ENCODE measurements at places on chromosomes 4 and X.

- no peak overlapping the region for H3K27ac ChIP-seq
- H3K4me1 ChIP-seq, result no peaks in the 10 kb centered on the region
- no peaks in the 10 kb centered on the region for H3K27me3 ChIP-seq
Measured at GRCh38 chr4:6367371-6367851, 97.8 kb downstream of the WFS1 start.

- peaks cover 13% of the 10 kb centered on the region for H3K4me1 ChIP-seq
- DNase-seq, result no peak
- H3K4me3 ChIP-seq, result no peak overlapping the region
- no peaks in the 10 kb centered on the region for H3K27me3 ChIP-seq
- no peak overlapping the region for H3K27ac ChIP-seq
Measured at GRCh38 chr4:113684534-113685091, 76.9 kb downstream of the CAMK2D start.

DNA sequence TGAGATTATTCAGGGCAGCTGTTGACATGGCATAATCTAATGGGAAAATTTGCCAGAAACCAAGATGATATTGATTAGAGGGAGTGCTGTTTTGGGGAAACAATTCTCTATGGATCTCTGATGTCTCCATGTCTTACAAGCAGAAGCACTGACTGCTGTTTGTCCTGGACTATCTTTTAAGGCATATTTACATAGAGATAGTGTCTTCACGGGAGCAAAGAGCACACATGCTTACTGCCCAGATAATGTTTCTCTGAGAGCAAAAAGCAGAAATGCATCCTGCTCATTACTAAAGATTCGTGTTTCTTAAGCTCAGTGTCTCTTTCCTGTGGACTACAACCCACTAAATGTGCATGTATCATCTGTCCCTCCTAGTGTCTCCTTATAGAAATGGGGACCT lies 41.3 kb upstream of the GLRA3 start:
- H3K4me1 ChIP-seq, result no peaks in the 10 kb centered on the region
- no peaks in the 10 kb centered on the region for H3K27me3 ChIP-seq
- H3K4me3 ChIP-seq, result no peak overlapping the region
- H3K36me3 ChIP-seq, result no peaks in the 10 kb centered on the region

- H3K36me3 ChIP-seq, result no peaks in the 10 kb centered on the region
- DNase-seq, result no peak
- no peak overlapping the region for H3K27ac ChIP-seq
- H3K4me3 ChIP-seq, result no peak overlapping the region
- H3K4me1 ChIP-seq, result no peaks in the 10 kb centered on the region
Measured at GRCh38 chr4:120218981-120219380, 152.3 kb upstream of the MAD2L1 start.

GRCh38 chrX:7389576-7389975 lies 241.6 kb upstream of the PUDP start:
- H3K36me3 ChIP-seq, result no peaks in the 10 kb centered on the region
- no peak overlapping the region for H3K4me3 ChIP-seq
- no peaks in the 10 kb centered on the region for H3K27me3 ChIP-seq
- DNase-seq, result no peak
- no peaks in the 10 kb centered on the region for H3K4me1 ChIP-seq

DNA sequence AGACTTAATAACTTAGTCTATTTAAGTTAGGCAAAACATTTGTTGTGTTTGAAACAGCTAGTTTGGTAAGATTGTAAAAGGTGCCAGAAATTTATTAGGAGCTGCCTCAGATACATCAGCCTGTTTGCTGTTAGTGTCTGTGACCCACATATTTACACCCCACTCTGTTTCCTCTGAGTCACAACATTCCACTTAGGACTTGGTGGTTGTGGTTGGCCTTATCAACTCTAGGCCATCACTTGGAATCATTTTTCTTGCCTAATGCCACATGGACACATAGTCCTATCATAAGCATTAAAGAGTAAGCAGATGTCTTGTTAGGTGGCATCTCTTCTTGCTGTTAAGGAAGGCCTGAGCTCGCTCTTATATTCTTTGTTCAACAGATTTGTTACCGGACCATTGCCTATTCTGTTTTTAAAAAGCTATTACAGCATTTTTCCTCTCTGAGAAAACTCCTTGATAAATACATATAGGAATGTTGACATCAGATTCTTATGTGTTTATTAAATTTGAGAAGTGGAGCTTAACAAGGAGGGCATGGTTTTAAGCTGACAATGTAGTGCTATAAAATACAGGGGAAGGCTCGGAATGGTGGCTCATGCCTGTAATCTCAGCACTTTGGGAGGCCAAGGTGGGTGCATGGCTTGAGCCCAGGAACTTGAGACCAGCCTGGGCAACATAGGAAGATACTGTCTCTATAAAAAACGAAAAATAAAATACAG lies 51.2 kb upstream of the PGRMC2 start:
- no peak overlapping the region for H3K4me3 ChIP-seq
- no peak overlapping the region for H3K27ac ChIP-seq
- H3K27me3 ChIP-seq, result no peaks in the 10 kb centered on the region

DNA sequence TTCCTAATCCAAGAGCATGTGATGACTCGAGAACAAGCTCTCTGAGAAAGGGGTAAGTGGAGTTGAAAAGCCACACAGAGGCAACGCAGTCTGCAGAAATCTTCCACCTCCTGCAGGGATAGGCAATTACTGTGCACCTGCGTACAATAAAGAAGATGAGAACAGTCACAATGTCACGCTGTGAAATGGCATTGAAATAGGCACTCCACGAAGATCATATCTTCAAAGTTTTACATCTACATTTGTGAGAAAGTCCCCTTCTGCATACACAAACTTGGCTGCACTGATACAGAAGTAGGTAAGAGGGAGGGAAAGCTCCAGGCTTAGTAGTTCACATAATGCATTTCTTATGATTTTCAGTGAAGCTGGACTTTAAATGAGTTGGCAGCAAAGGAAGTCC lies 27.1 kb downstream of the DDX60L start:
- H3K27me3 ChIP-seq, result no peaks in the 10 kb centered on the region
- H3K4me3 ChIP-seq, result no peak overlapping the region
- DNase-seq, result peak; percentile 50

DNA sequence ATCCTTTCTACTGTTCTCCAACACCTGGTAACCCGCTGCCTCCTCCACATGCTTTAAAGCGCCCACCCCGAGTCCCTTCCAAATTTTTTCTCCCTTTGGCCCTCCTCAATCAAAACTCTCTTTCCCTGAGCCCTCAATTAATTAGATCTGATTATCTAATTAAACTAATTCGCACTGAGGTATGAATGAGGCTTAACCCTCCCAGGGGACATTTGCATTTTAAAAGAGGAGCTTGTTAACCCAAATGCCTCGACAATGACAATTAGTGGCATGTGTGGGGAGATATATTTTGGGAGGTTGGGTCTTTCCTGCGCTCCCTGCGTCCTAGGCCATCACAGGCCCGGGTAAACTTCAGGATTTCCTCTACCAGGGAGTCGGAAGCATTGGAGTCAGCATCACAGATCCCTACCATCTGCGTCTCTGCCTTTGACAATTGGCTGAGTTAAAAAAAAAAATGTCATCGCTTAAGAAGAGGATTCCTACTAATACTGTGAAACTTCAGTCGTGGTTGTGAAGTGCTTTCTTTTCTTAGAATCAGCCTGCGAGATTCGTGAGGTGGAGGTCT lies 50.6 kb downstream of the TENM3 start:
- no peaks in the 10 kb centered on the region for H3K4me1 ChIP-seq
- H3K4me3 ChIP-seq, result no peak overlapping the region
- no peak overlapping the region for H3K27ac ChIP-seq
- H3K36me3 ChIP-seq, result no peaks in the 10 kb centered on the region
- no peaks in the 10 kb centered on the region for H3K27me3 ChIP-seq

GRCh38 chr4:140718241-140718952 lies 37.8 kb downstream of the TBC1D9 start:
- DNase-seq, result no peak
- H3K36me3 ChIP-seq, result no peaks in the 10 kb centered on the region
- H3K4me1 ChIP-seq, result peaks cover 7% of the 10 kb centered on the region
- no peak overlapping the region for H3K27ac ChIP-seq
- no peaks in the 10 kb centered on the region for H3K27me3 ChIP-seq

DNA sequence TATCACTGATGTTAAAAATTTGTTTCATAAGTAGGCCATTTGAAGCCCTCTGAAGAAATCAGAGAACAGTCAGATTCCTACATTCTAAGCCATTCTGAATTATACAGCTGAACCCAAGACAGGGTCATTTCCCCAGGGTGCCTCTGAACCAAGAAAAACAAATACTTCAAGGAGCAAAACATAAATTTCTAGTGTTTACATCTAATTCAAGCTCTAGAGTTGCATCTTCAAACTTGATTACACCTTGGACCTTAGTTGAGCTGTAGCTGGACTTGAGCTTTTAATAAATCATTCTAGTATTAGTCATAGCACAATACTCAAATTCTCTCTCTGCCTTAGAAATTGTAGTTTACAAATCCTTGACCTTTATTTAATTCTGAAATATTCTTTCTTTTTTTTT lies 87.6 kb upstream of the IL15 start:
- H3K27me3 ChIP-seq, result no peaks in the 10 kb centered on the region
- no peak overlapping the region for H3K4me3 ChIP-seq
- no peaks in the 10 kb centered on the region for H3K4me1 ChIP-seq
- DNase-seq, result no peak
- no peaks in the 10 kb centered on the region for H3K36me3 ChIP-seq
- no peak overlapping the region for H3K27ac ChIP-seq

- H3K4me1 ChIP-seq, result no peaks in the 10 kb centered on the region
- no peak for DNase-seq
- H3K36me3 ChIP-seq, result no peaks in the 10 kb centered on the region
- H3K4me3 ChIP-seq, result no peak overlapping the region
Measured at GRCh38 chr4:53537606-53538005, 53.7 kb downstream of the LNX1 start.

DNA sequence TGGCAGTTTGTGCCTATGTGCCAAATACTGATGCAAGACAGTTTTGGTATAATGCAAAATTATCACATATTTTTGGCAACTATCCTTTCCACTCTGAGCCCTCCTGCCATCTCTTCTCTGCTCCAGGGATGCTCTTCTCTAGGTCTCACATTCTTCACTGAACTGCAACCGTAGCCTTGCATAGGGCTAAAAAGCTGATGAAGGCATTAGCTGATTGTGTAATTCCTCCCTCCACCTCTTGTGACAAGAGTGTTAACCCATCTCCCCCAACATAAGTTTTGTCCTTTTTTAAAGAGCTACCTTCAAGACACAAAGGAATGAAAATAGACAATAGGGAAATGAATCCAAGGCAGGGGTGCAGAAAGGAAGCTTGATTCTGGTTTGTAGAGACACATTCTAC lies 33.1 kb upstream of the ANK2 start:
- DNase-seq, result no peak
- H3K36me3 ChIP-seq, result no peaks in the 10 kb centered on the region
- H3K4me3 ChIP-seq, result no peak overlapping the region
- H3K4me1 ChIP-seq, result no peaks in the 10 kb centered on the region
- H3K27ac ChIP-seq, result no peak overlapping the region

GRCh38 chrX:134633832-134634231 lies 24.4 kb downstream of the PLAC1 start:
- H3K27me3 ChIP-seq, result no peaks in the 10 kb centered on the region
- H3K4me1 ChIP-seq, result no peaks in the 10 kb centered on the region
- H3K36me3 ChIP-seq, result no peaks in the 10 kb centered on the region
- no peak overlapping the region for H3K4me3 ChIP-seq
- H3K27ac ChIP-seq, result no peak overlapping the region
- no peak for DNase-seq

GRCh38 chr4:35325908-35326453 lies 918.3 kb downstream of the ARAP2 start:
- no peak for DNase-seq
- no peaks in the 10 kb centered on the region for H3K36me3 ChIP-seq
- no peak overlapping the region for H3K27ac ChIP-seq

GRCh38 chrX:54248309-54248708 lies 65.3 kb upstream of the FAM120C start:
- H3K27ac ChIP-seq, result no peak overlapping the region
- H3K36me3 ChIP-seq, result no peaks in the 10 kb centered on the region
- no peak overlapping the region for H3K4me3 ChIP-seq
- H3K27me3 ChIP-seq, result no peaks in the 10 kb centered on the region
- DNase-seq, result no peak
- H3K4me1 ChIP-seq, result no peaks in the 10 kb centered on the region

DNA sequence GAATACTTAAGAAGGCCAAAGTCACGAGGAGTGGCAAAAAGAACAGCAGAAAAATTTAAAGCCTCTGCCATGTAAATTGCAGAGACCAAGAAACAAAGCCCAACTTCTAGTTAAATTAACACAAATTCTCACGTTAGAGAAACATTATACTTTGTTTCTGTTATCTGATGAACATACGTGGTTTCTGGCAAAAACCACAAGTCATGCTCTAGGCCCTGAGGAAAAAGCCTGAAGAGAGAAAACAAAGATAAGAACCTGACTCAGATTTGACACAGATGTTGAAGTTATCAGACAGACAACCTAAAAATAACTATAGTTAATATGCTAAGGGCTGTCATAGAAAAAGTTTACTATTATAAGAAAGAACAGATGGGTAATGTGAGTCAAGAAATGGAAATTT lies 149.1 kb upstream of the PCDH10 start:
- H3K36me3 ChIP-seq, result no peaks in the 10 kb centered on the region
- no peak overlapping the region for H3K27ac ChIP-seq
- peak; percentile 39 for DNase-seq
- H3K4me1 ChIP-seq, result peaks cover 9% of the 10 kb centered on the region
- H3K4me3 ChIP-seq, result no peak overlapping the region

- DNase-seq, result no peak
- H3K27ac ChIP-seq, result no peak overlapping the region
- no peaks in the 10 kb centered on the region for H3K36me3 ChIP-seq
Measured at GRCh38 chrX:22220941-22221340, 51.8 kb upstream of the CBLL2 start.

DNA sequence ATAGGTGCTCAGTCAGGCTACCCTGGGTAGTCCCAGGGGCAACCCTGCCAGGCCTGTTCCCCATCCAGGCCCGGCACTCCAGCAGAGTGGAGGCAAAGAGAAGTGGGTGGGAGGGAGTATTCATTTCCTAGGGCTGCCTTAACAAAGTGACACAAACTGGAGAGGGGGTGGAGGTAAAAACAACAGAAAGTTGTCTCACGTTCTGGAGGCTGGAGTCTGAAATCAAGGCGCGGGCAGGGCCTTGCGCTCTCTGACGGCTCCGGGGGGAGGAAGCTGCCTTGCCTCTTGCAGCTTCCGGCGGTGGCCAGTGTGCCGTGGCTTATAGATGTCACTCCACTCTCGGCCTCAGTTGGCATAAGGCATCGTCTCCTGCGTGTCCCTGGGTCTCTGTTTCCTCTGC lies 90.8 kb downstream of the DCTD start:
- H3K4me1 ChIP-seq, result peaks cover 24% of the 10 kb centered on the region
- no peak for DNase-seq
- H3K36me3 ChIP-seq, result no peaks in the 10 kb centered on the region
- H3K4me3 ChIP-seq, result no peak overlapping the region
- H3K27me3 ChIP-seq, result no peaks in the 10 kb centered on the region

GRCh38 chr4:120918788-120919187 lies 3.7 kb downstream of the PRDM5 start:
- no peak overlapping the region for H3K4me3 ChIP-seq
- peaks cover 44% of the 10 kb centered on the region for H3K27me3 ChIP-seq
- H3K36me3 ChIP-seq, result no peaks in the 10 kb centered on the region
- DNase-seq, result no peak
- H3K4me1 ChIP-seq, result no peaks in the 10 kb centered on the region

- H3K4me1 ChIP-seq, result no peaks in the 10 kb centered on the region
- H3K36me3 ChIP-seq, result no peaks in the 10 kb centered on the region
- DNase-seq, result no peak
- no peak overlapping the region for H3K27ac ChIP-seq
Measured at GRCh38 chr4:189096717-189097116, 844.0 kb upstream of the FRG1 start.

- H3K4me1 ChIP-seq, result no peaks in the 10 kb centered on the region
- H3K4me3 ChIP-seq, result no peak overlapping the region
- DNase-seq, result no peak
- no peaks in the 10 kb centered on the region for H3K36me3 ChIP-seq
- no peak overlapping the region for H3K27ac ChIP-seq
- H3K27me3 ChIP-seq, result peaks cover 19% of the 10 kb centered on the region
Measured at GRCh38 chrX:36957425-36958328, 50.5 kb upstream of the FAM47C start.
